Hematopoietic multipotent progenitor cell treated with erythropoietin and hydrocortisone succinate and interleukin-3 and kit ligand, for 4 days (in vitro differentiated cells): ENCODE measurements at places on chromosomes 6 and 20.

DNA sequence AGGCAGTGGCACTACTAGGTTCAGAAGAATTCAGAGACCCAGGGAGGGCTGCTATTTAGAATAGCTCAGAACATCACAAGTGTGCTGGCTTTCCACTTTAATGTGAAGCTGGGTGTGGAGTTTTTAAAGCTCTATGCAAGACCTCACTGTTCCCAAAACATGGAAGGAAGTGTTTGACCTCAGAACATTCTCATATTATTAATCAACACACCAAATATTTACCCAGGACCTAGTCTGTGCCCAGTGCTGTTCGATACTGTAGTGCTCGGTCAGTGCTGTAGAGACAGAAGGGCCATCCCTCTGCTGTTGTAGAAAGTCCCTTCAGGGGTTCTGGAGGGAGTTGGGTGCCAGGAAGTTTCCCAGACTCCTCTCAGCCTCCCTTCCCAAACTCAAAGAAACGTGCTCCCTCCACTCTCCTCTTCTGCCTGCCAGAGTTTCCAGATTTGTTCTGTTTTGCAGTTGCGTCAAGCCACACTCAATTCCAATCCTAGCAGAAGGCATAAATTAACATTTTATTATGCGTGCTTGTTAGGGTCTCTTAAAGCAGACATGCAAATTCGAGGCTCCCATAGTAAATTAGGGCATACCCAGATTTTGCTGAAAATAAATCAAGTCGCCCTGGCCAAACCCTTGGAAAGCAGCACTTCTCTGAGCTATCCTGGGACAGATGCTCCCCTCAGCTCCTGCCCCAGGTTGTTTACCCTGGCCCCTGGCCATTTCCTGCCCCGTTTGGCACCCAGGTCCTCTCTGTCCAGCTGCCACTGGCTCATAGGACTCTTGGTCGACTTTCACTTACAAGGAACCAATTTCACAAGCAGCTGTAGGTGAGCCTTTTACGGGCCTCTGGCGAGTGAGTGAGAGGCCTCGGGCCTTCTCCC lies 248.6 kb downstream of the HIVEP2 start:
- no peak for DNase-seq

GRCh38 chr20:38299963-38300362 lies 4.0 kb upstream of the BPI start:
- DNase-seq, result no peak

GRCh38 chr20:49990271-49990720 lies 7.5 kb downstream of the SNAI1 start:
- no peak for DNase-seq

DNA sequence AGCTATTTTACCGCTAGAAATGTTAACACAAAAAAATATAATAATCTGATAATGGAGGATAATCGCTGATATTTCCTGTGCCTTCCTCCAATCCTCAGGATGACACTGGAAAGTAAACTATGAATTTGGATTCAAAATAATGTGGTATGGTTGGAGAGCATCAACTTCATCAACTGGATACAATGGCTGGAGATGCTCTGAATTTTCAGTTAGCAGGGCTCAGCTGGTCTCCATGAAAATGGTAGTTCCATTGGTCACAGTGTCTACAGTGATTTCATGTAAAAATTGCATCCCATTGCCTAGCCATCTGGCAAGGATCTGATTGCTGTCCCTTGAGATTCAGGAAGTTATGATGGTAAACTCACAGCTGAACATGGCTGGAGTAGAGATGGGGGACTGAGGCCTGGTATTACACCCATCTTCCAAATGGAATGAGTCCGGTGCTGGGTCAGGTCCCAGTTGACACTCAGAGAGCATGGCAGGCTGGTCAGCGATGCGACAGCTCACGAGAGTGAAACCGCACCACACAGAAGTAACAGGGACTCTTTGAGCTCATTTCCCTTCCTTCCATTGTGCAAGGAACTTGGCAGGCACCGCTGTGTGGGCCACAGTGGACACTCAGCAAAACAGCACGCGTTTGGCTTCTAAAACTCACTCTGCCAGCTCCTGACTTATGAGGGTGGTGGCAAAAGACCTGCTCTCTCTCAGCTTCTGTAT lies 142.4 kb upstream of the TNFAIP3 start:
- no peak for DNase-seq

DNA sequence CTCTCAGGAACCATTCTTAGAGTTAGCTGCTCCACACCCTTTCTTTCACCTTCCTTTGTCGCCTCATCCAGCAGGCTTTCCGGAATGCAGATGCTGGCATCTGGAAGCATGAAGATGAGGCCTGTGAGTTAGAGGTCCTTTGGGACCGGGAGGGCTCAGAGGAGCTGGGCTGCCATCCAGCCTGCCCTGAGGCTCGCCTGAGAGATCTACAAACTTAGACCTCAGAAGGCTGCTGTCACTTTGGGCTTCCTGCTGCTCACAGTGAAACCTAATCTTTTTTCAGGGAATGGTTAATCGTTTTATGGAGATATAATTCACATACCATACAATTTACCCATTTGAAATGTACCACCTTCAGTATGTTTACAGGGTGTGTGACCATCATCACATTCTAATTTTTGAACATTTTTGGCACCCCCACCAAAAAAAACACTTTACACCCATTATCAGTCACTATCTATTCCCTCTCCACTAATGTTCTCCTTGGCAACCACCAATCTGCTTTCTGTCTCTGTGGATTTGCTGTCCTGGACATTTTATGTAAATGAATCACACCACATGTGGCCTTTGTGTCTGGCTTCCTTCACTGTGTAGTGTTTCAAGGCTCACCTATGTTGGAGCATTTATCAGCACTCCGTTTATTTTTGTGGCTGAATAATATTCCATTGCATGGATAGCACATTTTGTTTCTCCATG lies 20.0 kb upstream of the MPC1 start:
- no peak for DNase-seq

DNA sequence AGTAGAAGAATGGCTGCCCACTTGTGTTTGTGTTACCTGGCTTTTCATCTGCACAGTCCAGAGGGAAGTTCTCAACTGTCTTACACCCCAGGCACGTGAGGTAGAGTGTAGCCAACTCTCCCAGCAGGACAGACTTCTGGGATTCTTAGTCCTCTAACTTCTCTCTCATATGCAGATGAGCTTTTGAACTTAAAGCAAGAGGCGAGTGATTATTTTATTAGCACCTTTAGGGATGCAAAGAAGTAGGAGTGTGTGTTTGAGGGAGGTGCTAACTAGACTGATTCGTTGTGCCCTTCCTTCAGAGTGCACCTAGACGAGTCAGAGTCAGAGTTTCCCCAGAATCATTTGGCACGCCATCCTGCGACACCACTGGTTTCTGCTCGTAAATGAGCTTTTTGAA lies 10.8 kb downstream of the CDYL start:
- DNase-seq, result no peak

GRCh38 chr6:27441001-27441400 lies 31.9 kb downstream of the ZNF184 start:
- DNase-seq, result no peak

DNA sequence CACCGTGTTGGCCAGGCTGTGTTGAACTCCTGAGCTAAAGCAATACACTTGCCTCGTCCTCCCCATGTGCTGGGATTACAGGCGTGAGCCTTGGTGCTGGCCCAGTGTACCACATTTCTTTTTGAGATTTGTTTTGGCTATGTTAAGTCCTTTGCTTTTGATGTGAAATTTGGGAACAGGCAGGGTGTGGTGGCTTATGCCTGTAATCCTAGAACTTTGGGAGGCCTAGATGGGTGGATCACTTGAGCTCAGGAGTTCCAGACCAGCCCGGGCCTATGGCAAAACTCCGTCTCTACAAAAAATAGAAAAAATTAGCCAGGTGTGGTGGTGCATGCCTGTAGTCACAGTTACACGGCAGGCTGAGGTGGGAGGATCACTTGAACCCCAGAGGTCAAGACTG lies 40.2 kb downstream of the GINS1 start:
- no peak for DNase-seq

DNA sequence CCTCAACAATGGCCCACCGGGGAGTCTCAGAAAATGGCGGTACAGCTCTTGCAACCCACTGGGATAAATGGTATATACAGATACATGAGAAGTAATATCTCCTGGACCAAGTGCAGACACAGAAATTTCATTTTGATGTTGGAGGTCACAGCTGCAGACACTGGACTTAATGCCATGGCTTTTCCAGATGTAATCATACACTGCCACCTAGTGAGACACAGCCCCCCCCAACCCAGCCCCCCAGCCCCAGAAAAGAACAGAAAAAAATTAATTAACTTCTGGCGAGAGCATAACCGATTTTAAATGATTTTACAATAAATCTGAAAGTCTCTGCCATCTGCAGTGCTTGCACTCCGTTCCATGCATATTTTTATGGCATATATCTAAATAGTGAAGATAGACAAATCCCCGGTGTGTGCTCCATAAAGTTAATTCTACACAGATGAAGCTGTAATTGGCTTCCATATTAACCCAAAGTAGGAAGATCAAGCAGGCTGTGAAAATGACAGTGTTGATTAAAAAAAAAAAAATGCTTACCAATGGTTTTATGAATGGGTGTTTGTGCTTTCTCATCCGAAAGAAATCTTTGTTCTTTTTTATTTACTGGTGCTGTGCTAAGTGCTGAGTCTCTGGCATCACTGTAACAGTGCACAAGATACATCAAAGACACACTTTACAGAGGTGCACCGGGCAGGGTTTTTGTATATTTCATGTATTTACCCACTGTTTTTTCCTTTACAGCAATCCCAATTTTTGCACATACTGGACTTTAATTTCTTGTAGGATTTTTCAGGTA lies 804.1 kb downstream of the TFAP2A start:
- no peak for DNase-seq

DNA sequence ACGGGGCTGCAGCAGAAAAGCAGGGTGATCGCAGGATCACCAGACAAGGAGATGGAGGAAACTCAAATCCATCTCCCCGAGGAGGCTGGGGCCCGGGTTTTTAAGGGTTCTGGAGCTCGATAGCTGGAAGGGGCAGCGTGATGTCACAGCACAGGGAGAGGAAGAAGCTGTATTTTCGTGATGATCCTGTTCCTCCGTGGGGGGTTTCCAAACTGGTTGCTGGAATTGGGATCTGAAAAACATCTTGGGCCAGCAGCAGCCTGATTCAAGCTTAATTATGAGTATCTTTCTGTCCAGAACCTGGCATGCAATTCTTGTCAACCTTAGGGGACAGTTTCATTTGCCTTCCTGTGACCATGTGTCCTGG lies 4.1 kb downstream of the CST7 start:
- no peak for DNase-seq
